EH (cell line): ENCODE measurements at places on chromosomes 6 and 20.

DNA sequence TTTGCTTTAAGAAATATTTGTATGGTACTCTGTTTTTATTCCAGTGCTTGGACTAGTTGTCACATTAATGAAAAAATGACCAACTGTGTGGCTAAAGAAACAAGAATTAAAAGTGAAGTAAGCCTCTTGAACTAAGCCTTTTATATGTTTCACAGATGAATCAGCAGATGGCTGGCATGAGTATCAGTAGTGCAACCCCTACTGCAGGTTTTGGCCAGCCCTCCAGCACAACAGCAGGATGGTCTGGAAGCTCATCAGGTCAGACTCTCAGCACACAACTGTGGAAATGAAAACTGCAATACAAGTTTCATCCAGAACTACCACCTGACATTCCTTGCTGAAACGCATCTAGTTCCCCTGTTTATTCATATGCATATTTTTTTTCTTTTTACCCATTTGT, 96.8 kb downstream of the B3GAT2 start:
- peak; percentile 6 for DNase-seq

DNA sequence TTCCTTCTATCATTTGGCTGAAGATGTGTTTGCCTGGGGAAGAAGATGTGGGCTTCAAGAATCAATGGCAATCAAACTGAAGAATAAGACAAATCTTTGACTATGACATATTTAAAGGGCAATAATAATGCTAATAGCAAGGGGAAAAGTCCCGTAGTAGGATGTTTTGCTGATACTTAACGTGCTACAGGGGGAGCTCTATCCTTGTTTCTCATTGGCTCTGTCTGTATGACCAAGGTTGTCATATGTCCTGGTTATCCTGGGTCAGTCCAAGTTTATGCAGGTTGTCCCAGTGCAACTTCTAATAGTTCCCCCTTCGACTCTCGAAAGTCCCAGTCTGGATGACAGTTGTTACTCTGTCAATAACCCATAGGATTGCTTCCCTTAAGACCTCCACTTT, 321.3 kb downstream of the DHX35 start:
- DNase-seq = no peak

- DNase-seq = peak; percentile 95
Observed at GRCh38 chr6:142846883-142847287, 98.1 kb downstream of the HIVEP2 start.

GRCh38 chr6:158978757-158979156, 21.2 kb downstream of the RSPH3 start:
- DNase-seq = peak; percentile 34

GRCh38 chr6:6466967-6467761, 121.4 kb upstream of the LY86 start:
- DNase-seq = no peak

DNA sequence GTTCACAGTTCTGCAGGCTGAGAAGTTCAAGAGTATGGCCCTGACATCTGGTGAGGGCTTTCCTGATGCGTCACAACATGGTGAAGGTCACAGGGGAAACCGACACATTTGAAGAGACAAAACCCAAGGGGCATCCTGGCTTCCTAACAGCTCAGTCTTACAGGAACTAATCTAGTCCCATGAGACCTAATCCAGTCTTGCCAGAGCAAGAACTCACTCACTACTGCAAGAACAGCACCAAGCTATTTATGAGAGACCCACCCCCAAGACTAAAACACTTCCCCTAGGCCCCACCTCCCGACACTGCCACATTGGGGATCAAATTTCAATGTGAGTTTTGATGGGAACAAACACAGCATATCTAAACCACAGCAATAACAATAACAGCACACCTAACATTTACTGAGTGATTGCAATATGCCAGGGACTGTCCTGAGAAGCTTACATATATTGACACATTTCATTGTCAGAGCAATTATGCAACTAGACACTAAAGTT, 46.6 kb downstream of the TPBG start:
- DNase-seq = peak; percentile 16

GRCh38 chr6:166600931-166601330, 14.5 kb upstream of the RAMACL start:
- DNase-seq = peak; percentile 56

DNA sequence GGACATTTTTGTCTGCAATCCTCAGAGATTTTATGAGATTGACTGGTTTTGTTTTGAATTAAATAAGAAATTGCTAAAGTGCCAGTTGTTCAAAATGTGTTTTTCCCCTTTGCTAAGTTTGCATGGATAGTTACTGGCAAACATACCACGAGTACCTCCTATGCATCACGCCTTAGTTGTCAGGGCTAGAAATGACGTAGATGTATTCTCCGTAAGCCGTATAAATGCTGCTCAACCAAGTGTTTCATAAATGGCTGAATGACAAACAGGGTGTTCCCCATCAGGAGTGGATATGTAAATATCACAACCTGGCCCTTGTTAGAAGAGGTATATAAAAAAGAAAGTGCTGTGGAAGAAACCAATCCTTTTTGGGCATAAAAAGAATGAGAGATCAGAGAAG, 341.1 kb upstream of the ZFP64 start:
- DNase-seq = no peak

DNA sequence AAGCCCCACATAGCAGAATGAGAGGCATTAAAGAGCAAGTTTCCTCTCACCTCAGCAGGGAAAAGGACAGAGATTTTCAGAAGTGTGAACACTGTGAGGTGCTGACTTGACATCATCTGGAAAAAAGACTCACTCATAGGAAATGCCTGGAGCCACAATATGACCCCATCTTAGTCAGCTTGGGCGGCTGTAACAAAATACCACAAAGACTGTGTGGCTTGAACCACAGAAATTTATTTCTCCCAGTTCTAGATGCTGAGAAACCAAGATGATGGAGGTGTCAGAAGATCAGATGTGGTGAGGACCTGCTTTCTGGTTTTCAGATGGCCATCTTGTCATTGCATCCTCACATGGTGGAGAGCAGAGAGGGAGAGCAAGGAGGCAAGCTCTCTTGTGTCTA, 253.1 kb downstream of the ADGB start:
- DNase-seq = peak; percentile 94

DNA sequence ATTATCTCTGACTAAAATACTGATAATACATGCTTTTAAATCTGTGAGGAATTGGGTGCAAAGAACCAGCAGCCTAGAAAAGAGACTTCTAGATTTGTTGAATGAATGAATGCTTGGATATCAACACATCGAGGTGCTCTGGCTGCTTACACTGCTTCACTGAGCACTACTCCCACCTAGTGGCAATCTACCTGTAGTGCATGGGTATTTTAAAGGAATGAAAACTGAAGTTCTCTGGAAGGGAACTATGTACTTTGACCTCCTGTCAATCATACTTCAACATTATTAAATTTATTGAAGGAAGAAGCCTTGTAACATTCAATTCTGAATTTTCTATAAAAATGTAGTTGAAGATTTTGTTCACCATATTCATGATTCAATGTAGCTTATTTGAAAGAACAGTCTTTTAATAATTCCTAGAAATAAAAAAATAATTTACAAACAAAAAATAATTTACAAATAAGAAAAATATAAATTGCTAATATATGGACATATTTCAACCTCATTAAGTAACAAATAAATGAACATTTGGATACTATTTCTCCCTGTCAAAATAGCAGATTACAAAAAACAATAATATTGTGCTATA, 111.2 kb upstream of the MMS22L start:
- peak; percentile 62 for DNase-seq

DNA sequence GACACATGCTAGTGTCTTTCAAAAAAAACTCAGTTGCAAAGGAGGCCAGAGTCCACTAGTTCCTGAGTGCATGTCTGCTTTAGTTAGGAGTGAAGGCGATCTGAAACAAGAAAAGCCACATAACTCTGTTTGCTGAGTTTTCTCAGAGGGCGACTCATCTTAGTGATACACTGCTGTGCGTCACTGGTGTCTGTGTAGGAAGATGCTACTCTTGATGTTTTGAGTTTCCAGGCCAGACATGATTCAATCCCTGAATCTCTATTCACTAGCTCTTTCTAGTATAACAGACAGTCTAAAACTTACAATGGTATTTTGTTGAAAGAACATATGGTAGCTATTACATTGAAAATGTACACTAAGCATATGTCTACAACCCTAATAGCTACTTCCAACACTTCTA, 60.9 kb downstream of the GFRAL start:
- DNase-seq = no peak

DNA sequence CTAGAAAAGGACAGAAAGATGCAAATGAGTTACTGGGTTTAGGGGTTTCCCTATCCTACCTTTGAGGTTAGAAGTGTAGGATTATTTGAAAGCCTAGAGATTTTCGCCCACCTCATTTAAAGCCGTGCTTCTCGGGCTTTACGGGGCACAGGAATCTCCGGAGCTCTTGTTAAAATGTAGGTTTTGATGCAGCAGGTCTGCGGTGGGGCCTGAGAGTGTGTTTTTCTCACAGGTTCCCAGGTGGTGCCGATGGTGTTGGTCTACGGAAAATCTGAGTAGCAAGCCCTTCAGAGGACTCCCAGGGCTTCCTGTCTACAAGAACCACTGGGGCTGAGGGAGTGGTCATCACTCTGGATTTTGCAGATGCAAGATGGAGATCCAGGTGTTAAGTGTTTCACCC, 47.5 kb downstream of the TRAM2 start:
- no peak for DNase-seq

DNA sequence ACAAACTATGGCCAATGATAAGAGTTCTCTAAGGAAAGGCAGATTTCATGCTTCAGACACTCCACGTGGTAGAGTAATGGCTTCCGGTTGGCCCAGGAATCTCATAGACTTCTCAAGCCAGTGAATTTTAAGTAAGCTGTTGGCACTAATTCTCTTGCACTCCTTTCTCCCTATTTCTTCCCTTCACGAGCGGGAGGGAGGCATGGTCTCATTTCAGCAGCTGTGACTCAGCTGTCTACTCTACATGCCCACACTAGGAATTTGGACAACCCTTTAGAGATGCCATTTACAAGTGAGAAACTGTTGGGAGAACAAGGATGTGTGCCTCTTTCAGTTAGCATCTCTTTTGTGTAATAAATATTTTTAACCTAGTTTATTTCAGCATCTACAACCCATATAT, 107.7 kb downstream of the PTPRK start:
- peak; percentile 11 for DNase-seq

GRCh38 chr6:166565084-166565967, 21.2 kb downstream of the RAMACL start:
- DNase-seq = no peak

GRCh38 chr6:159633196-159633595, 59.8 kb downstream of the SOD2 start:
- DNase-seq = peak; percentile 44

DNA sequence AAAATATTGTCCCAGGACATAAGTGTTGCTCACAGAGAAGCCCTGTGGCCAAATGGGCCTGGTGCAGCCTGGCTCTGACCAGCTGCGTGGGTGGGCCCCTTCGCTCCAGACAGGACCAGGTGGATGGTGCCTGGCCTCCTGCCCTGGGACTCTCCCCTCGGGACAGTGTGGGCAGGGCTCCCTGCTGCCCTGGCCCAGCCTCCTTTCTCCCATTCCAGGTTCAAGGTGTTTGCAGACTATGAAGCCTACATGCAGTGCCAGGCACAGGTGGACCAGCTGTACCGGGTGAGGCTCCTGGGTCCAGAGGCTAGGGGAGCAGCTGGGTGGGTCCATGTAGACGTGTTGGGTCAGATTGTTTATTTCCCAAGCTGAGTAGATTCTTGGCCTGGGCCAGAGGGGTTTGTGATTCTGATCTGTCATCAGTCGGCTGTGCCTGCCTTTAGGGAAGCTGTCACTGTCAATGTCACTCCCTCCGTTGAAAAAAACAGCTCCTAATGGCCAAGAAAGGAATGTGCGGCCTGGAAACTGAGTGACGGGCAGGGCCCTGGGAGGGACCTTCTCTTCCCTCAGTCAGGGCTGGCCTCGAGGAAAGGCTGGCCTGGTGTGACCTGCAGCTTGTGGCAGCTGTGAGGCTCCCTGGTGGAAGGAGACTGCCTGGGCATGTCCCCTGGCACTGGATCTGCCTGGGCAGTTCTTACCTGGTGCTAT, 47.7 kb downstream of the PYGB start:
- peak; percentile 33 for DNase-seq

GRCh38 chr6:101015541-101015940, 134.4 kb upstream of the ASCC3 start:
- DNase-seq = no peak

GRCh38 chr20:32333988-32334885, 23.9 kb upstream of the ASXL1 start:
- no peak for DNase-seq

- DNase-seq = peak; percentile 19
Observed at GRCh38 chr20:56656632-56657031, 27.5 kb downstream of the TFAP2C start.

DNA sequence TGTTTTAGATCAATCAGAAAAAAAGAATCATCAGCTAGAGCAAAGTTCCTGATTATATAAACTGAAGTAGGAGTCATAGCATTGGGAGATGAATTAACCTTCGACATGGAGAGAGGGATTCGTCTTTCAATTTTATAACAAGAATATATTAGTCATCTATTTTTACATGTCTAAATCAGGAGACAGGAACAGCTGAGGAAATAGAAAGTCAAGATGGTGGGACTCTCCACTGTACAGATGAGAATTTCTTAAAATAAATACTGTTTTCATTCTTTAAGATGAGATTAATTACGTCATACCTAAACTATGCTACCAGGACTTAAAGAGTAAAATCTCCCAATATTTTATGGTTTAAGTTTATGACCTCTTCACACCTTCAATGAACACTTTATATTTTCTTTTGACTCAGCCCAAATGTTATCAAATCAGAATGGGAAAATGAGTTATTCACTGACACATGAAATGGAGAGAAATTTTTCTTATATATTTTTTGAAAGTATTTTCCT, 1137.7 kb downstream of the EPHA7 start:
- no peak for DNase-seq
